Sciatic nerve (tissue), 2 donors: ENCODE measurements at places on chromosomes 13 and 19. TPM values are rescaled to one million over a fixed set of nuclear protein-coding genes. Genes with fewer than 3 reads are reported as not detected.

The DACH1 gene
- 4.9 TPM for total RNA-seq

The NALCN gene
- 8.8 TPM for total RNA-seq

The GRIN2D gene
- 1.1 TPM for total RNA-seq

The RGCC gene
- total RNA-seq = 138 TPM

The OR10H1 gene
- not detected for total RNA-seq

The FAAP24 gene
- 0.89 TPM for total RNA-seq

The PBX4 gene
- total RNA-seq = 5.1 TPM

The KANK3 gene
- 28.2 TPM for total RNA-seq

The OR7D2 gene
- not detected for total RNA-seq

DNA sequence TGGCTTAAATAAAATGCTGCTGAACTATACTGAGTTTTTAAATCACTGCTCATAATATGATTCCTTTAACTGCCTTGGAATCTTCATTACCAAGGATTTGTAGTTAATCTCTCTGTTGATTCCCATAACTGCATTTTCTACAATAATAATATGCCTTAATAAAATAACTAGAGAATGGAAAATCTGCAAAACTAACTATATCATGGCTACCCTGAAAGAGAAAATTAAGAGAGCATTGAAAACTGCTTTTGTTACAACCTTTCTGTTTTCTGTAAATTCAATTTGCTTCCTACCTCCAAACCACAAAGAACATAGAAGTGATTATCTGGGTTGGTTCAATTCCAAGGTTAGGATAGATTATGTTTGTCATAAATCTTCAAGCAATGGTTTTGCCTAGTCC lies 202.8 kb upstream of the ATXN8OS start:
- no peak for DNase-seq

GRCh38 chr13:27269114-27269665 lies 1.4 kb upstream of the RASL11A start:
- DNase-seq = no peak

DNA sequence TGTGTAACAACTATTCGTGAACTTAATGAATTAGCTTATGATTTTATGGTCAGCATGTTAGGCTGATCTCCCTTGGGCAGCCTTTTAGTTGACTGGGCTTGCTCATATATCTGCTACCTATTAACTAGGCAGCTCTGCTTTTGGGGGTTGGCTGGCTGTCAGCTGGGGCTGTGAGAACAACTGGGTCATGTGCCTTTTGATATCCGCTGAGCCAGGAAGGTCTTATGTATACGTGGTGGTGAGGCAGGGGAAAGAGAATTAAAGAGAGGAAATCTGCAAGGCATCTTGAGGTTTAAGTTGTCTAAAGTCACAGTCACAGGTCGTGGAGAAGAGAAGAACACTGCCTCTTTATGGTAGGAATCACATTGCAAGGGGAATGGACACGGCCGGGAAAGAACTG lies 206.9 kb downstream of the LMO7 start:
- DNase-seq = no peak

DNA sequence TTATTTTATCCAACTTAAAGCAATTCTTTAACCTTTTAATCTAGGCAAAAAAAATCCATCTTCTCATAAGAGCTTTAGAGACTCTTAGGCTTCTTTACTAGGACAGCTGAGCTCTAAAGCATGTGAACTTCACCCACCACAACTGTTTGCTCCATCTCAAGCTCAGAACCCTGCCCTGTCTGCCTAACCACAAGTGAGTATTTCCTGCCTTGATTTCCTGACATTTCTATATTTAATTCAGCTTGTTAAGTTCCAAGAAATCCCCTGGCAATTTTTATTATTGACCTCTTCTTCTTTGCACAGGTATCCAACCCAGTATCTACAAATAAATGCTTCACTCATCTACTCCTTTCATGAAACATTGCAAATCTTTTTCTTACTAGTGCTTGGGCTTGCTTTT lies 21.1 kb upstream of the CEACAM21 start:
- DNase-seq = no peak

GRCh38 chr13:31850041-31850555 lies 110.8 kb downstream of the RXFP2 start:
- DNase-seq = no peak

DNA sequence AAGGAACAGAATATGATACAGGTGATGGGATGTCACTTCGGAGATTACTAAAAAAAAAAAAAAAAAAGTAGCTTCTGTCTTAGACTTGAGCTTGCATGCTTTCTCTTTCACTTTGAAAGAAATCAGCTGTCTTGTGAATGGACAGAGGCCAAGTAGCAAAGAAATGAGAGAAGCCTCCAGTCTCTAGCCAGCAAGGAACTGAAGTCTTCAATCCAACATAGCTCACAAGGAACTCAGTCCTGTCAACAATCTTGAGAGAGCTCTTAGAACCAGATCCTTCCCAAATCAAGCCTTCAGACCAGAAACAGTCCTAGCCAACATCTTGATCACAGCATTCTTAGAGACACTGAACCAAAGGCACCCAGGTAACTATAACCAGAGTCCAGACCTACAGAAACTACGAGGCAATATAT lies 7.7 kb downstream of the N4BP2L2 start:
- no peak for DNase-seq

DNA sequence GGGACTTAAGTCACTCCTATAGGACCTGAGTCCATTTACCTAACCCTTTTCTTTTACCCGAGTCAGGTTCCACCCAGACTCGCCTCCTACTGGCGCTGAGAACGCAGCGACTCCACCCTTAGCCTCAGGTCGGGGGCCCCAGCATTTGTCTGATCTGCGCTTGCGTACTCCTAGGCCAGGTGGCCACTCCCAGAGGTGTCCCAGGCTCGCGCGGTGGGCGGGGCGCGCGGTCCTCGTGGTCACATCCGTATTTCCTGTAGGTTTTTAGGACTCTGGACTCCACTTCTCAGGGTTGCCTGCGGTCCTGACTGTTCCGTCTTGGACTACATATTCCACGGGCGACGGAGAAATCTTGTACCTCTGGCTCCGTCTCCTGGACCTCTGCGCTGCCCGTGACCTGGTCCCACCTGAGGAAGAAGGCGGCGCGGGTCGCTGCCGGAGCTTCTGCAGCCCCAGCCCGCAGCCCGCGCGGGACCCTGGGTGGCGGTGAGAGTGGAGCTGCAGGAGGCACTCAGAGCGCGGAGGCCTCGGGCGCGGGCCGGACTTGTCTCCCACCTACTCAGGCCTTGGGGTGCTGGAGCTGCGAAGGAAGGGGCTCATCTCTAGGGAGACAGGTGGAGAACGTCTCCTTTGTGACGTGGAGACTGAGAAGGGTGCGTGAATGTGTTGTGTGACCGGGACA lies 11.0 kb upstream of the ZNF573 start:
- no peak for DNase-seq

GRCh38 chr13:95740979-95741320 lies 64.0 kb downstream of the DNAJC3 start:
- no peak for DNase-seq

- DNase-seq = no peak
Observed at GRCh38 chr13:26561651-26562511, 4.4 kb downstream of the WASF3 start.

- no peak for DNase-seq
Observed at GRCh38 chr19:4908360-4908759, 941 bp upstream of the UHRF1 start.

GRCh38 chr13:48334534-48335127 lies 31.1 kb downstream of the RB1 start:
- DNase-seq = no peak
